ENCODE measurements at places on chromosomes 16 and 17. TPM values are rescaled to one million over a fixed set of nuclear protein-coding genes. Genes with fewer than 3 reads are reported as not detected.

Gene USP43
- total RNA-seq, result not detected

Gene GDPD3
- total RNA-seq, result 4.8 TPM

DNA sequence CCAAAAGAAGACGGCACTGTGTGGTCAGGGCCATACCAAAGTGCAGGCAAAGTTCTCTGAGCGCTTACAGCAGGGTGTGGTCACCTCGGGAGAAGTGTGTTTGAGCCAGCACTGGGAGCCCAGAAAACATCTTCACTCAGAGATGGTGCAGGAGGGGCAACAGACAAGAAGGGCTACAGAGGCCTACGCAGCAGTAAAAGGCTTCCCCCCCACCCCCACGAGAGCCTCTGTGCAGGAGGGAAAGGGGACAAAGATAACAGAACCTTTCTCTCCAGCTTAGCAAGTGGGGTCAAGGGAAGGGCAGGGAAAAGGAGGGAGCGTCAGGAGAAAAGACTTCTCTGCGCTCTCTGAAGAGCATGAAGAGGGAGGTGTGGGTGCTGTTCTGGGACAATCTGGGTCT, 2.8 kb downstream of the VAT1 start:
- DNase-seq, result no peak

GRCh38 chr17:15444805-15445204, 22.6 kb downstream of the CDRT4 start:
- DNase-seq, result no peak

Gene USP7
- 62.6 TPM for total RNA-seq

Gene PERCC1
- total RNA-seq, result not detected

Gene HES7
- not detected for total RNA-seq

Gene PDILT
- total RNA-seq, result not detected

GRCh38 chr17:37283414-37283961, 92.3 kb upstream of the C17orf78 start:
- DNase-seq, result no peak

DNA sequence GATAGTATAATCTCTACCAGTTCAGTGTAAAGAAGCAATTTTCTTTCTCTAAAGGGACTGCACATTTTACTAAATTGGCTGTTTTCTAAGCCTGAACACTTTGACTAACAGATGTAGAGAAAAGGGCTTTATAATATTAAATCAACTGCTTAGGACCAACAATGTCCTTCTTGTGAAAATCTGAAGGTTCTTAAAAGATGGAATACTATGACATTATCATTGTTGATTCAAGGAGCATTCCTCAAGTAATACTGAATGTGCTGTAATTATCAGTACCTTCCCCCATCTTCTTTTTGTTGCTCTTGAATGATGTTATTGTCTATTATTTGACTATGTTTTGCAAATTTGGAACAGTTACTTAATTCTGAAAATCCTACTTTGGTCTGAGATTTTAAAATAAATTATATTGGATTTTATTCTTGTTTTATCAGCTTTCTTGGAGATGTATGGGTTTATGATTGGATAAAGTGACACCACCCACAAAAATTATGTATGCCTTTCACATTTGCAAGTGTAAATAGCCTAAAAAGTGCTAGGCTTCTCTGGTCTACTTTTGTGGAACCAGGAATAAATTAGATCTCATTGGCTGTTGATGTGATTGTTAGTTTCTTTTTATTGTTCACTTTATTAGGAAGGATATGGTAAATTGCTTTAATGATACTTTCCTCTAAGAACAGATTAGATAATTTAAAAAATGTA, 53.0 kb downstream of the TAOK1 start:
- DNase-seq, result no peak

Gene SMTNL2
- 22.7 TPM for total RNA-seq

GRCh38 chr17:80751946-80752581, 207.4 kb downstream of the RPTOR start:
- DNase-seq, result no peak
